ENCODE measurements at places on chromosomes 1 and 21.

GRCh38 chr1:159918352-159919200, 6.7 kb downstream of the TAGLN2 start:
- DNase-seq = peak; percentile 66

- DNase-seq = no peak
Observed at GRCh38 chr1:60891765-60892164, 190.6 kb upstream of the NFIA start.

DNA sequence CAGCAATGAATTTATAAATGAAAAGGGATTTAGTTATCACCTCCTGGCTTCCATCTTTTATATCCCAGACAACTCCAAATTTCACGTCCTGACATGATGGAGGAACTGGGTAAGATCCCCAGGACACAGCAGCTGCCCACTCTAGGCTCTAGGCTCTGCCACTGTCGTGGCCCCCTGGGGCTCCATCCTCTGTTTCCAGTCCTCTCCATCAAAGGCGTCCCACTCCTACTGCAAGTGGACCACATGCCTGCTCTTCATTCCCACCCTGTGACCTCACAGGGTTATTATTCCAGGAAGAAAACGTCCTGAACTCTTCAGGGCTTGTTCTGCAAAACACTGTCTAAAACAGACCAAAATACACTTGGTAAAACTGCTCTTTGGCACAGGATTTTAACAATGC, 11.9 kb downstream of the URB1 start:
- DNase-seq = no peak

- DNase-seq = peak; percentile 73
Observed at GRCh38 chr1:245684571-245684970, 529.8 kb downstream of the KIF26B start.

DNA sequence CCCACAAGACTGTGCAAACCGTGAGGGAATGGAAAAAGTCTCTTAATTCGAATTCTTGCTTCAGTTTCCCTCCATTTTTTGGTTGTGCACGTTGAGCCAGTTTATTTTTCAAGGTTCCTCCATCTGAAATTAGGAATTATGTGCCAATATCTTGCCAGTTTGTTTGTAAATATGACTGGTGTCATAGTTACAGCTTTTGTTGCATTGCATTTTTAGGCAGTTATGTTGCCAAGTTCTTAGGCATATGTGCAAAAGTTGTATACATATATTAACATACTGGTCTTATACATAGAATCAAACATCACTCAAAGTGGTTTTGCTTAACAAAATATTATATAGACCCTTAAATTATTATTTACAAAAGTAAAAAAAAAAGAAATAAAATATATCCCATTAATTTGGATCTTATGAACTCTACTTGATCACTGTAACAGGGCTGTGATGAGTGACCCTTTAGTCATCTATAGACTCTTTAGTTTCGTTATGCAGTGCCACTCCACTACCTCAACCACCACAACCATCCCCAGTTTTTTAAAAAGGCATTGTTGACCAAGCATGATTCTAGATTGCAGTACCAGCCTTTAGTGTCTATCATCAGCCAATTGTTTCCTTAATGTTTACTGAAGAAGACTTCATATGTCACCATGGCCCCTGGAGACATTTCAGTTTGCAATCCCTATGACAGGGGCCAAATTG, 20.9 kb upstream of the DYNLT5 start:
- DNase-seq = no peak

- DNase-seq = no peak
Observed at GRCh38 chr1:77313491-77313890, 31.7 kb downstream of the AK5 start.

DNA sequence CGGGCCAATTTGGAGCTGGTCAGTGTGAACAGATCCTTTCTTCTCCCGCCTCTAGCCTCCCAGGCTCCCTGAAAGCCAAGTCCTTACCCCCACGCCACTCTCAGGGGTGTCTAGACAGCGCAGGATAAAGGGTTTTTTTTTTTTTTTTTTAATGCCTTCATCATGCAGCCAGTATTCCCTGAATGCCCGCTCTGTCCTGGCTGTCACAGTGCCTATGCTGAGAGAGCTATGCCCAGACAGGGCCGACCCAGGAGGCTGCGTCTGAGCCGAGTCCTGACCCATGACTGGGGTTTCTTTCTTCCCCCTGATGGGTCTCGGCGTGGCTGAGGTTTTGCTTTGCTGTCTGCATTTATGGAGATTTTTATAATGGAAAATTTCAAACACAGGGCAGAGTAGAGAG, 18.3 kb downstream of the SPSB1 start:
- DNase-seq = no peak

- peak; percentile 83 for DNase-seq
Observed at GRCh38 chr1:24635195-24635843, 7.8 kb upstream of the SRRM1 start.

GRCh38 chr1:245060684-245061374, 94.0 kb upstream of the KIF26B start:
- peak; percentile 35 for DNase-seq

DNA sequence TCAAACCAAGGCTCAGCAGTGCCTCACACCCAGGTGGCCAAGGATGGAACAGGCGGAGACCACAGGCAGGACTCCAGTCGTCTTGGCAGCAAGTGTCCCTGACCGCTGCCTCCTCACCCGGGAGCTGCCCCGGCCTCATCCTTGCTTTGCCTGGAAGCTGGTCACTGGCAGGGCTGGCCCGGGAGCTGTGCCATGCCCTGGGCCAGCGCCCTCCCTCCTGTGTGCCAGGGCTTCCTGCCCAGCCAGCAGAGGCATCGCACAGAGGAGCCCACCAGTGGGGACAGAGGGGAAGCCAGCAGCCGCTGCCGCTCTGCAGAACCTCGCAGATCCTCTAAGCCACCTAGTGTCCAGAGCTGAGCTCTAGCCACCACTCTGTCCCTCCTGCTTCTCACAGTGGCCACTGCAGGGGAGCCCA, 7.8 kb downstream of the CASZ1 start:
- DNase-seq = peak; percentile 71

DNA sequence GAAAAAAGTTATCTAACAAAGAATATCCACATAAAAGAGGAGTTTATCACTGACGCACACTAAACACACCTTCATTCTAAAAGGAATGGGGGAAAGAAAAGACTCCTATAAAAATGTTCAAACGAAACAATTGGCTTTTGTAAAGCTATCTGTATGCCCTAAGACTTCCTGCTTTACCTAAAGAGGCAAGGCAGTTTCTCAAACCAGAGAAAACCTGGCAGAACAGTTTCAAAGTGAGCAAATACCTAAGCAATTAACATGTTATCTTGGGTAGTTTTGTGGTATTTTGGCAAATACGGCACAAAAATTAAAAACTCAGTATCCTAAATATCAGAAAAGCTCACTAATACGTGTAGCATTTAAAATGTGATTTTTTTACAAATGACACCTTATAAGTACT, 1.9 kb downstream of the PUM1 start:
- no peak for DNase-seq

- DNase-seq = peak; percentile 21
Observed at GRCh38 chr21:31354604-31355443, 10.8 kb upstream of the TIAM1 start.

GRCh38 chr1:151594143-151594625, 17.7 kb upstream of the SNX27 start:
- peak; percentile 58 for DNase-seq

DNA sequence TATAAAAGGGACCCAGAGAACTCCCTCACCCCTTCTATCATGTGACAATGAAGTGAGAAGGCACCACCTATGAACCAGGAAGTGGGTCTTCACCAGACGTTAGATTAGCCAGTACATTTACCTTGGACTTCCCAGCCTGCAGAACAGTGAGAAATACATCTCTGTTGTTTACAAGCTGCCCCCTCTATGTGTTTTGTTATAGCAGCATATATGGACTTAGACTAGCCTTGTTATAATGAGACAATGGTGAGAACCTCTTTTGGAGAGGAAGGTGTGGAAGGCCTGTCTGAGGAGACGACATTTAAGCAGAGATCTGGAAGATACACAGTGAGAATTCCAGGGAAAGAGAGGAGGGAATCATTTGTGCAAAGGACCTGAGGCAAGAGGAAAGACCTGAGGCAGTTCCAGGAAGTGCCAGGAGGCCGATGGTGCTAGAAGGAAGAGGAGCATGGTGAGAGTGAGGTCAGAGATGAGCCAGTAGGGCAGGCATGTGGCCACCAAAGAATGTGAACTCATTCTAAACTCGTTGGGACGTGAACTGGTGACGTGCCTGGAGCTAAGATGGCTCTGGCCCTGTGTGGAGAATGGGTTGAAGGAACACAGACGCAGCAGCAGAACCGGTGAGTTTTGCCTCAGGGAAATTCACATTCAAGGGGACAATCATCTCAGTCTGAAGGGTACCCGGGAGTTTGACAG, 98.9 kb upstream of the IRF2BP2 start:
- no peak for DNase-seq

DNA sequence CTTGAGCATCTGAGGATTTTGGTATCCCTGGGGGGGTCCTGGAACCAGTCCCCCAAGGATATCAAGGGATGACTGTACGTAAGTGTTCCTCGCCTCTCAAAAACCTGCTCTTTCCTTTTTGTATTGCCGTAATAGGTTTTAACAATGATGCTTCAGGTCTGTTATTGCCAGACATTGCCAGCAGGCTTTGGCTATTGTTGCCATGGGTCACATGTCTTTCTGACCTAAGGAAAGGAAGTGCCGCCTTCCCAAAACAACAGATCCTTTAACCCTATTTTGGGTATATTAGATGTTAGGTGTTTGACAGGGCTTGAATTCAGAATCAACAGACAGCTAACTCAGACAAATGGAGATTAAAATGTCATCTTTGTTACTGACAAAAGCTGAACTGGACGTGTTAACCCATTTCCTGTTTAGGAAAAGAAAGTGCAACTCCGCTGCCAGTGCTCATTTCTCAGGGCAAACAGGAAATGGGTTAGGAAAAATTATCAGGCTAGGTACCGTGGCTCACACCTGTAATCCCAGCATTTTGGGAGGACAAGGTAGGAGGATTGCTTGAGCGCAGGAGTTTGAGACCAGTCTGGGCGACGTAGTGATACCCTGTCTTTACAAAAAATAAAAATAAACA, 12.4 kb upstream of the PRPF38B start:
- no peak for DNase-seq

DNA sequence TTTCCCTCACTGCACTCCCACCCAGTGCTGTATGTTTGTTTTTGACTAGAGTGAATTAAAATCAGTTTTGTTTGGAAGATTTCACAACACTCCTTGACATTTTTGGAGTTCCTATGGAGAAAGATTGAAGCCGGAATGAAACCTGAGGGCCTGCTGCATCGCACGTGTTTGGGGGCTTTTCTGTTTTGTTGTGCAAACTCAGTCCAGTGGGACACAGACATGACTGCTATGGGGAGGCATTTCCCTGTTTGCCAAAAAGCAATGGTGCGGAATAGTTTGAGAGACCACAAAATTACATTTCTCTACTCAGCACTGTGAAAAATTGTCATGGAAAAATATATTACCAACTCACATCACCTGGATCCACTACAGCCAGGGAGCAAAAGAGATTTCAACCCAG, 43.8 kb upstream of the KCNE2 start:
- no peak for DNase-seq

GRCh38 chr1:12246584-12246983, 16.8 kb downstream of the VPS13D start:
- DNase-seq = no peak

DNA sequence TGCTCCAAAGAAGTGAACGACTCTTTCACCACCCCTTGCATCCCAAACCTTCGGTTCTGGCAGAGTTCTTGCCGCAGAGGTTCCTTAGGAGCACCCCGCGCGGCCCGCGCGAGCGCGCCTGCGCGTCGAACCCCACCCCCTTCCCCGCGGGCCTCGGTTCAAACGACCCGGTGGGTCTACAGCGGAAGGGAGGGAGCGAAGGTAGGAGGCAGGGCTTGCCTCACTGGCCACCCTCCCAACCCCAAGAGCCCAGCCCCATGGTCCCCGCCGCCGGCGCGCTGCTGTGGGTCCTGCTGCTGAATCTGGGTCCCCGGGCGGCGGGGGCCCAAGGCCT, at the start of gene C1orf56:
Gene C1orf56, plus strand, starts transcription at position 161 of the 334 bp plus-strand sequence. Its CDS starts 97 bp downstream, at position 258.
- peak; percentile 88 for DNase-seq

- DNase-seq = no peak
Observed at GRCh38 chr1:228887960-228888359, 152.7 kb downstream of the RHOU start.

GRCh38 chr1:65724151-65724550, 68.5 kb upstream of the PDE4B start:
- DNase-seq = no peak
